ENCODE measurements at places on chromosomes 1 and 21.

DNA sequence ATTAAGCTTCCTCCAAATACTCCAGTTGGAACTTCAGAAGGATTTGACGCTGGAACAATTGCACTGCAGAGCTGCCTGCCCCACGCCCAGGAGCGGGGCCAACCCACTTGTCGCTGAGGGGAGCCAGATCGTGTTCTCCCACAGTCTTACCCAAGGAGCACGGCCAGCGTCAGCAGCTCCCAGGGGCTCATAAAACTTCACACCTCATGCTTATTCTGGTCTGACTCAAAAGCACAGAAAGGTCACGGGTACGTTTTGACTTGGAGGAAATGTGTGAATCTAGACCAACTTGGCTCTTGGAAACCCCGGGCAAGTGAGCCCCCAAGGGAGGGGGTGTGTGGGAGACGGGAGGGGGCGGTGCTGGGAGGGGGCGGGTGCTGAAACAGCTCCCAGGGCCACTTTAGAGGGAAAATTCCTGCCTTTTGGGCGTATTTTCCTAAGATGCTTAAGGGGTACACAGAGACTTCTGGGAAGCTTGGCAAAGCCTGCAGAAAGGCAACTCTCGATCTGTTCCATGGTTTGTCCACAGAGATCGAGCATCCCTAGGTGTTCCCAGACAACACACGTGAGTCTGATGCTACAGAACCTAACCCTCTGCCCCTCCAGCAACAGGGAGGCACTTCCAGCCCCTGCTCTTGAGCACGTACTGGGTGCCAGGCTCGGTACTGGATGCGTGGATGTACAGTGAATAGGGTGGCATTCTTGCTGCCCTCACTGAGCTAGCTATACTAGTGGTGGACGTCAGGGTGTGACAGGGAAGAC lies 98.9 kb downstream of the DHRS3 start:
- no peak for DNase-seq

GRCh38 chr1:184827600-184828368 lies 73.1 kb upstream of the EDEM3 start:
- no peak for DNase-seq

DNA sequence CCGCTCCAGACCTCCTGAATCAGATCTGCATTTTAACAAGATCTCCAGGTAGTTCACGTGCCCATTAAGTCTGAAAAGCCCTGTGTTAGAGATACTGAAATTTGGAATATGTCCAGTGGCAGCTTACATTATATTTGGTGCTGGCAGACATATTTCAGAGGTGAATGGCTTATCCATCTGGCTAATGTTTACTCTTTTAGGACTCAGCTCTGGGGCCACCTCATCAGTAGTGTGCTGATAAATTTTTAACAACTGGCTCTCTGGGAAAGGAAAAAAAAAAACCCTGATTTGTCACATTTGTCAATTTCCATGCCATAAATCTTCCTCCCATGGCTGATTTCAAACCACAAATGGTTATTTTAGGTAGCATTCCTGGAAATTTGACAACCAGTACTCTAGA lies 25.3 kb upstream of the SYT6 start:
- no peak for DNase-seq

- DNase-seq = no peak
Measured at GRCh38 chr1:3168678-3169077, 99.7 kb downstream of the PRDM16 start.

GRCh38 chr1:201904579-201904978 lies 15.9 kb downstream of the SHISA4 start:
- DNase-seq = no peak

- no peak for DNase-seq
Measured at GRCh38 chr1:237471956-237472355, 418.8 kb downstream of the ZP4 start.

GRCh38 chr1:200363264-200363933 lies 46.4 kb downstream of the ZNF281 start:
- no peak for DNase-seq

DNA sequence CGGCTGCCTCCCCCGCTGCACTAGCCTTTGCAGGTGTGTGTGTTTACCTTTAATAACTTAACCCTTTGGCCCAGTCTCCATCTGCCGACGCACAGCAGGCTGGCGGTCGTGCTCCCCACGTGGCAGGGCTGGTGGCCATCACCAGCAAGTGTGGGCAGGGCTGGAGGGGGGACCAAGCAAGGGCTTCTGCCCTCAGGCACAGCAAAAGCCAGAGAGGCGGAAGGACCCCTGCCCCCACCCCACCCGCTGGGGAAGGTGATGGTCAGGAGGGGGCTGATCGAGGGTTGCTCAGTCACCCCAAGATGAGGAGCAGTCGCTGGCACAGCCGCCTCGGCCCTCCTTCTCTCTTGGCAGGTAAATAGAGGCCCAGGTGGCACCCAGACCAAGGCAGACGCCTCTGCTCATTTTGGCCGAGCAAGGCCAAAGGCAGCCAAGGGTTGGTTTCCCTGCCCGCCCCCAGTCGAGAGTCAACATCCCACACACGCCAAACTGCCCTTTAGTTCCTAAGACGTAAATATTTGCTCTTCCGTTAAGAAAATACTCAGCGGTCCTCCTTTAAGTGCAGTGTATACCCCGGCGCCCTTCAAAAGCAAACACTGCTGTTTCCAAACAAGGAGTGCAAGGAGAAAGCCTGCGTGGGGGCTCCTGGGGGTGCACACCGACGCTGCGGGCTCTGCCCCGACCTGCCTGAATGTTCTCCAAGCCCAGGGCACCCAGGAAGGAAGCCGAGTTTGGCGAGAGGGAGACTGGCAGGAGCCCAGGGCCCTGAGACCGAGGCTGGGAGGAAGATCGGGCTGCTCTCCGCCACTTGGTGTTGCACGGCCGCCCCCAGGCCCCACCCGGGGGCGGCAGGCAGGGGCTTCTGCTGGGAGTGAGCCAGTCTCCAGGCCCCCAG lies 82.7 kb downstream of the SIK1 start:
- no peak for DNase-seq

DNA sequence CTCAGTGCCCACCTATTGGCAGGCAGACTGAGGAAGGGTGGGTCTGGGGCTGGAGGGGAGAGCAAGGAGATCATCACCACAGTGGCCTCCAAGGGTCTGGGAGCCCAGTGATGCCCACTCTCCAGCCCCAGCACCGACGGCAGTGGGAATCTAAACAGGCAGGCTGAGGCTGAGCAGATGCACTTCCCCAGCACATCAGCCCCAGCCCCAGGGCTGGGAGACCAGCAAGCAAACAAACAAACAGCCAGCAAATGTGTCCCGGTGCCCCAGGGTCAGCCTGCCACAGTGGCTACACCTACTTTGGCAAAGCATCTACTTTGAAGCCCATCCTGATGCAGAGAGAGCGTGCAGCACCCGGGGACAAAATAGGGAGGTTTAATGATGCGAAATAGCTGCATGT lies 216.3 kb upstream of the ZC3H12A start:
- no peak for DNase-seq

DNA sequence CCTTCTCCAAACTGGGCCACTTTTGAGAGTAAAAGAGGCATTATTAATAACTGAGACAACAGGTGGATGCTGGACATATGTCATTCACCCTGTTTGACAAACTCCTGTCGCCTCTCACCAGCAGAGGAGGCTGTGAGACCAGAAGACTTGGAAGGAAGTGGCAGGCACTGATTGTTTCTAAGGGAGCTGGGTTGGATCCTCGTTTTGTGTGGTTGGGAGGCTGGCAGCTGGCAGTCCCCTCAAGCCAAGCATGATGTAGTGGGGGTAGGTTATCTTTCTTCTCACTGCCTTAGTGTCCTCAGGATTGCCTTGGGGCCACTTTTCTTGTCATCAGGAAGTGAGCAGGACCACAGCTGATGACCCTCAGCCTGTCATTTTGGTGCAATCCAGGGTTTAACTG lies 86.5 kb upstream of the KCNJ15 start:
- DNase-seq = no peak

- DNase-seq = no peak
Measured at GRCh38 chr1:83836543-83836942, 162.4 kb downstream of the TTLL7 start.

GRCh38 chr1:172727956-172728603 lies 69.2 kb downstream of the FASLG start:
- DNase-seq = no peak

DNA sequence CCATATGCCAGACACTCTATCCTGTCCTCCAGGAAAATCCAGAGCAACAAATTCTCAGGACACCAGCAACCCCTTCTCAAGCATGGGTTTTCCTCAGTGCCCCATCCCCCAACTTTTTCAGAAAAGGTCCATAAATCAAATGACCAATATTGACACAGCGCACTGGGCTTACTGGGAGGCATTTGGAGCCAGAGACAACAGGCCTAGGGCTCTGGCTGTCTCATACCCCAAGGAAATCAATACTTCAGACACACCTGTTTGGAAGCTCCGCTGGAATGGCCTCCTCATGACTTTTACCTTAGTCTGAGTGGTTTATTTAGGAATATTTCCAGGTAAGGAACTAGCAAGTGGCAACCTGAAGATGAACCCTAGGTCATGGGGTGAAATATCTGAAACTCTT lies 66.9 kb upstream of the TNR start:
- no peak for DNase-seq

- no peak for DNase-seq
Measured at GRCh38 chr1:93437976-93438605, 9.8 kb upstream of the FNBP1L start.

- DNase-seq = no peak
Measured at GRCh38 chr1:180185281-180185680, 30.6 kb downstream of the QSOX1 start.

DNA sequence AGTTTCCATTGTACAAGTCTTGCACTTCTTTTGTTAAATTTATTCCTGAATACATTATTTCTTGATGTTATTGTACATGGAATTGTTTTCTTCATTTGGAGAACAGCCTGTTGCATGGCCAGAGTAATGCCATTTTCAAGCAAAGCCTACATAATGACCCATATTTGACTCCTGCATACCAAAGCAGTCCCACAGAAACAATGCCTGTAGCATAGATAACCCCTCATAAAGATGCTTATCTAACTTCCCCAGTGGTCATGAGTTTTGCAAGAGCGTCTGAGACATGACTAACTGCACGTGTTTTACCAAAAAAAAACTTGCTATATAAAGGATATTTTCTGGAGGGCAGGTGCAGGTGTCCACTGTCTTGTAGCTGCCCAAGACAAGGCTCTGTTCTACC lies 30.3 kb upstream of the RLF start:
- no peak for DNase-seq

DNA sequence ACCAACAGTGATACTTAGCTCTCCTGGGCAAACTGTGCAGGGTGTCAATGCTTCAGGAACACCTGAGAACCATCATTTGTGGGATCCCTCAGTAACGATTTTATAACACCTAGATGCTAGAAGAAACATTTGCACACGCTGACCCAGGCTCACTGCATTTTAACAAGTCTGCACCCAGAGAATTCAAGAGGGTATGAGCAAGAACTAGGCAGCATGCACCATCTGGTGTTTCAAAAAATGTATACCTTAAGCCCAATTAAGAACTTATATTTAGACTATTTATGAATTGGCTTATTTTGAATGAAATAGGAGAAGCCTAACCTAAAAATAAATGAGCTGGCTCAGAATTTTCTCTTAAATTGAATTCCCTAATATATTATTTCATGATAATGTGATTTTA lies 400.5 kb downstream of the GPATCH2 start:
- no peak for DNase-seq

DNA sequence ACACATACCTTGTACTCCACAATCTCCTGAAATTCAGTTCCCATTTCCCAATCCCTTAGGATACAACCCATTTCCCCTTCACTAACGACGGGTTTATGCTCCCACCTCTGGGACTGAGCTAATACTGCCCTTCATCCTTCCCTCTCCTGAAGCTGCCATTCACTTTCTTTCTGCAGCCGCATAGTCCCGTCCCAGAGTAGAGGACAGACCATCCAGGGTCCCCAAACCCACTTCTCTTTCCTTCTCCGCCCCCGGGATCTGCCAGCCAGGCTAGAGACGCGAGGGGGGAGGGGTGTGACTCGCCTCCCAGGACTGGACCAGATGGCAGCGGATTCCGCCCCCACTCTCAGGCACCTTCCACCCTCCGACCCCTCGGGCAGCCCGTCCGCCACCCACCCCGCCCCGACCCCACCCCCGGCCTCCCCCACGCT lies 679 bp downstream of the ABL2 start:
- no peak for DNase-seq

All from esophagus squamous epithelium (tissue), 5 donors.